ENCODE measurements at places on chromosomes 7 and 10.

- DNase-seq = no peak
These were observed 52.6 kb downstream of the BPGM start for GRCh38 chr7:134699021-134699818.

DNA sequence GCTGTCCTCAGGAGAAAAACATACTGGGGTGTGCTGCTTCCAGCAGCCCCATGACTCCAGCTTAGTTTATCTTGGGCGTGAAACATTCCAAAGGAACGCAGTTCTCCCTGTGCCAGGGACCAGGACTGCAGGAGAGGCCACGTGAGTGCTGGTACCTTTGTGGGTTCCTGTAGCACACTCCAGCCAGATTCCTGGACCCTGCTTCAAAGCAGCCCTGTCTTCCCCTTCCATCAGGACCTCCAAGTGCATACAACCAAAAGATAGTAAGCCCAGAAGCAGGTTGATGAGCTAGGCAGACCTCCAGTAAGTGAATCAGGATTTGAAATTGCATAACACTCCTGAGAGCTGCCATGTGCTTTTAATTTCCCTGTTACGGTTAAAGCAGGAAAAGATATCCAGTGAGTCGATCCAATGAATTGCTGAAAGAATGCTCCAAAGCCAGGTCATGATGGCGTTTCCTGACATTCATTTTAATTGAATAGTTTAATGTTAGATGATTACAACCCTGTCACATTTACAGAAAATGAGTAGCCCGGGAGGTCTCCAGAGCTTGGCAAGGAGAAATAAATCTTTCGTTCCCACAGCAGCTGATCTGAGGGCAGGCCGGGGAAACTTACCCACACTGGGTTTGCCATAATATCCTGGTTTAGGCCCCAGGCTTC is 38.9 kb upstream of the CPXM2 start:
- no peak for DNase-seq

DNA sequence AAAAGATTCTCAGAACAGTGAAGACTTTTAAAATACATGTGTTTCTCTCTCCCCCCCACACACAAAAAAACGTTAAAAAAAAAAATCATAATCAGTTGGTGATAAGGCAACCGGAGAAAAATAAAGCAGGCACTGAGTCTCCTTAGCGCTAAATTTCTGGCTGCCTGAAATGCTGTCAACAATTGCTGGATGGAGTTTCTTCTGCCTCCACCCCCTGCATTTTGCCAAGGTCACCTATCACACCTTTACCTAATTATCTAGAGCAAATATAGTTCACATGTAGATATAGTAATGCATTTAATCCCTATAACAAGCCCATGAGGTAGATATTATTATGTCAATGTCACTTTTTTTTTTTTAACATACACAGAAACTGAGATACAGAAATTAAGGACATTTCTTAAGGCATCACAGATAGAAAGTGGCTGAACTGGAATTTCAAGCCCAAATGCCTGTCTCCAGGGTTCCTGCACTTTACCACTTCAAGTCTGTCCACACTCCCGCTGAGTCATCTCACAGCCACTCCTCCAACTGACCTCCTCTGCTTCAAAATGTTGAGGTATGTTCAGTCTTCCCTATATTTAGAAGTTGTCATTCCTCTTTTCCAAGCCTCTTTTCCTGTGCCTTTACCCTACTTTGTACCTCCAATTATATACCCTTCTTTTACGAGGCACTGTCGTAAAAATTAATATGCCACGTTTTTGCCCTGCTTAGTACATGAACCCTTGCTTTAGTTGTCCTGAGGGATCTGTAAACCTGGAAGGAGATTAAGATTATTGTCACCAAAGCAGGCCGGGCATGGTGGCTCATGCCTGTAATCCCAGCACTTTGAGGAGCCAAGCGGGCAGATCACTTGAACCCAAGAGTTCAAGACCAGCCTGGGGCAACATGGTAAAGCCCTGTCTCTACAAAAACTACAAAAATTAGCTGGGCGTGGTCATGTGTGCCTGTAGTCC is 72.8 kb upstream of the MPP7 start:
- no peak for DNase-seq

GRCh38 chr7:116340201-116340847 is 130.0 kb downstream of the TES start:
- DNase-seq = no peak
